Pons (tissue), 1 donor: ENCODE measurements at places on chromosomes 1 and 21.

GRCh38 chr1:181326348-181326747 is 157.0 kb upstream of the CACNA1E start:
- no peak for DNase-seq

DNA sequence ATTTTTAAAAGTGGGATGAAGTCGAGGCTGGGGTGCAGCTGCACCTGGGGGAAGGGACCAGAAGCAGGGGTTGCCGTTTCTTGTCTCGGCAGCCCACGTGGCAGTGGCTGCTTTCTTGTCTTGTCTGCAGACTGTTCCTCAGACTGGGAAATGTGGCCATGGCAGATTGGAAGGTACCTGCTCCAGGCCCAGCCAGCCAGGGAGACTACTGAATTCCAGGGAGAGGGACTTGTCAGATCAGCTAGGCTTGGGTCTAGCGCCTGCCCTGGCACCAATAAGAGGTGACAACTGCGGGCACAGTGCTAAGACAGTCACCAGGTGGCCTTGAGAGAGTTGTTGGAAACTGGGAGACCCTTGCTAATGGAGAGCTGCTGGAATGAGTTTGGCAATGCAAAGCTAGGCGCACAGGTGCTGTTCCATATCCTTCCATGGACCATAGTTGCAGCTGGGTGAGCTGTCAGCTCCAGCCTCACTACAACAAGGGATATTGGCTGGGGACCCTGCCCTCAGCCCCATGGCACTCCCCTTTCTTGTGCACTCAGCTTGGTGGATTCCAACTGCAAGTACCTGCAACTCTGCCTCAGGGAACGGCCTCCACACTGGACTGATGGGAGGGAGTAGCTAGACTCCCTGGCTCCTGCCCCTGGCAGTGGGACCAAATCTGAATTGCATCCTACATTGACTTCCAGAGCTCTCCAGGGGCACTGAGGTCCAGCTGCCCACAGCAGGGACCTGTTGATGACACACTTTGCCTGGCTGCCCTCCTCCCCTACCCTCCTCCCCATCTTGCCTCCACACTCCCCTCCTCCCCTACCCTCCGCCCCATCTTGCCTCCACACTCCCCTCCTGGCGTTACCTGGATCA is 9.9 kb upstream of the IL22RA1 start:
- DNase-seq, result no peak

GRCh38 chr1:164054331-164054730 is 504.7 kb upstream of the PBX1 start:
- peak; percentile 12 for DNase-seq

DNA sequence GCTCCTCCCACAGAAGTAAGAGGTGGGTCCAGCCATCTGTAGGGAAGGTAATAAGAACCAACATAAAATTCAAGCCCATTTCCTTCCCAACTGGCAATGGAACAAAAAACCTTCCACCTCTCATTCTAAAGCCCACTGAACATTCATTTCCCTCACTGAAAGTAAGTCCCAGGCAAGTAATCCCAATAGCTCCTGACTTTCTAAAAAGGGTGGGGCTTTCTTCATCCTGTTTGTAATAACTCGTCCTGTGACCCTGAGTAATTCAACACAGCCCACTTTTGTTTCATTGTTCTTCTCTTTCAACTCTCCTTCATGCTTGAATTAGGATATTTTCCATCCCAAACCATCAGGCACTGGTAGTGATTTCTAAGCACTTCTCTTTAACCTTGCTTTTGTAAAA is 74.9 kb downstream of the DAB1 start:
- DNase-seq, result no peak

DNA sequence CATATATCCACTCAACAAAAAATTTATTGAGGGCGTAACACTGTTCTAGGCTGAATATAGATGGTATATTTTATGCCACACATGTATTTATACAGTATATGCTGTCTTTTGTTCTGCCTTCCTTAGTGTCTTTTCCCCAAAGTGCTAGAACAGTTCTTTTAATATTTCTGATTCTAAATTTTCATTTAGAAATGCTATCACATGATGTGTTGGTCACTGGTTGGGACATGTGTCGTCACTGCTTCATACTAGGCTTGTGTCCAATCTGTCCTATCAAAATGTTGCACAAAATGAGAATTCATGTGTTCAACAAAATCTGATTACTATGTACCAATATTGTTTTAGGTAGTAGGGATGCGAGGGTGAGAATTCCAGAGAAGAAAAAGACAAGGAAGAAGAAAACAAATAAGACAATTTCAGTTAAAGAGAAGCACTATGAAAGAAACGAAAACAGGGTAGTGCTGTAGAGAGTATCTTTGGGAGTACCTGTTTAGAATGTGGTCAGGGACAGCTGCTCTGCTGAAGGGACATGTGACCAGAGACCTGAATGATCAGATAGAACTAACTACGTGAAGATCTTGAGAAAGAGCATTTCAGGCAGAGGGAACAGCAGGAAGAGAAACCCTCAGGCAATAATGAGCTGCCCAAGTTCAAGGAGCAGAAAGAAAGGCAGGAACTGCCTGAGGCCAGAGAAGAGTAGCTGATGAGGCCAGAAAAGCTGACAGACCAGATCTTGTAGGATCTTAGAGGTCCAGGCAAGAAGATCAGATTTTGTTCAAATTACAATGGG is 1.3 kb downstream of the KMO start:
- DNase-seq, result peak; percentile 11

GRCh38 chr1:2928366-2929325 is 92.6 kb upstream of the ACTRT2 start:
- no peak for DNase-seq

- no peak for DNase-seq
These were observed 21.9 kb upstream of the ERO1B start for GRCh38 chr1:236303675-236304074.

- peak; percentile 82 for DNase-seq
These were observed 47.0 kb downstream of the CYP2J2 start for GRCh38 chr1:59879574-59879973.

DNA sequence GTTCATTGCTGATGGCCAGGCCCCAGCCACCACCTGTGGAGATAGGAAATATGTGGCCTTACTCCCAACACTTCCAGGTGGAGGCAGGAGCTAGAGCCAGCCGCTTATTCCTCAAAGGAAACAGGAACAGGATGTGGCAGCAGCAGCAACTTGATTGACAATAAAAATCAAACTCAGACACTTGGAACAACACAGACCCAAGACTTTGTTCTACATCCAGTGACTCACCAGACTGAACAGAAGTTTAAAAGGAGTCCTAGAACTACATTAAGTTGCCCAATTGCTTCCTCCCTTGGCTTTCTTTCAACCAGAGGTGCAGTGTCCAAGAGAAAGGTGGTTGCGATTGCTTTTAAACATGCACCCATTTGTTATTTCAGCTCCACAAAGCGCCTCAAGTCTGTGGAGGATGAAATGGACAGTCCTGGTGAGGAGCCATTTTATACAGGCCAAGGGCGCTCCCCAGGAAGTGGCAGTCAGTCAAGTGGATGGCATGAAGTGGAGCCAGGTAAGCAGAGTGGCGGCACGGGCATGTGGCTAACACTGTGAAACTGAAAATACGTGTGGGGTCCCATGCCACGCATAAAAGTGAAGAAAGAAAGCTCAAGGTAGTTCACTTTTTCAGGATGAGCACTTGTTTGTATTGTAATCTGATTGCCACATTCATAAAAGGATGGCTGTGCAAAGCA is 276.6 kb downstream of the NFIA start:
- no peak for DNase-seq

GRCh38 chr1:164867590-164867989 is 308.6 kb downstream of the PBX1 start:
- no peak for DNase-seq

DNA sequence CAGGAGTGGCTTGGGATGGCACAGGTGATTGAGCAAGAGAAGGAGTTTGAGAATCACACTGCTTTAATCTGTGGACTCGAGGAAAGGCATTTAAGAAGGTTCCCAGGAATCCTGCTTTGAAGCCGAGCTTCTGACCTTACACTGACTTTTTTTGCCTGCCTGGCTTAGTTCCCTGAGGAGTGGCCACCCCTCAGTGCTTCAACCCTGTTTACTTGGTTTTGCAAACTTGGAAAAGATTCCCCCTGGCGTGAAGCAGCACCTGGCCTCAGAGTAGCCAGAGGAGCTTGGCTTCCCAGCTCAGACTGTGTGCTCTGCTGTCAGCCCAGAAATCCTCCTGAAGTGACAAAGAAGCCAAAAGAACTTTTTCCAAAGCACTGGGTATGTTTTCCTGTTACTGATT is 48.5 kb upstream of the LDLRAP1 start:
- DNase-seq, result no peak

DNA sequence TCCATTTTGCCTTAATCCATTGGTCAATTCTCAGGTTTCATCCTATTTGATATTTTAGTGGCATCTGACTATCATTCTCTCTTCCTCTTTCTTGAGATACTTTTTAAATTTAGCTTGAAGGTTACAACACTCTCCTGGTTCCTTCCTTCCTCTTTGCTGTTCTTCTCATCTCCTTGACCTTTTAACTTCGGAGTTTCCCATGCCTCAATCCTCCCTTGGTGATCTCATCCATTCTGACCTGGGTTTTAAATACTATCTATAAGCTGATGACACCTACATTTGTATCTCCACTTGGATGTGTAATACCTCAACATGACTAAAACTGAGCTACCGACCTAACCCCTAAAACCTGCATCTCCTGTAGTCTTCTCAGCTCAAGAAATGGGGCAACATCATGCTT is 4.8 kb upstream of the ZNF687 start:
- DNase-seq, result peak; percentile 56

GRCh38 chr1:25063591-25064416 is 133.7 kb upstream of the RUNX3 start:
- no peak for DNase-seq

DNA sequence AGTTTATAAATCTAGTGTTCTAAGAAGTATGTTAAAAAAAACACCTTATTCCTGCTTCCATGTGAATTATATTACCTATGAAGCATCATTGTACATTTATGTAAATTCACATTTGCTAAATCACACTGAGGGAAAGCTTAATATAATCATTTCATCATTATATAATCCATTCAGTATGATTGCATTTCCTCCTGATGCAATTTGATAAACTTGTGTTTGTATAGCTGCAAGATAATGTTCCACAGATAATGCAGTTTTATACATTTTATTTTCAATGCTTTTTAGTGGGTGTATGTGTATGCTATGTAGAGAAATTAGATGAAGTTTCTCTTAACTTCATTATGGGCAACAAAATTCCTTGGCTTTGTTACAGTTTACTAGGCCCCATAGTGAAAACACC is 79.6 kb downstream of the HS2ST1 start:
- DNase-seq, result no peak

- DNase-seq, result no peak
These were observed 796 bp upstream of the TDRKH start for GRCh38 chr1:151790940-151791651.

DNA sequence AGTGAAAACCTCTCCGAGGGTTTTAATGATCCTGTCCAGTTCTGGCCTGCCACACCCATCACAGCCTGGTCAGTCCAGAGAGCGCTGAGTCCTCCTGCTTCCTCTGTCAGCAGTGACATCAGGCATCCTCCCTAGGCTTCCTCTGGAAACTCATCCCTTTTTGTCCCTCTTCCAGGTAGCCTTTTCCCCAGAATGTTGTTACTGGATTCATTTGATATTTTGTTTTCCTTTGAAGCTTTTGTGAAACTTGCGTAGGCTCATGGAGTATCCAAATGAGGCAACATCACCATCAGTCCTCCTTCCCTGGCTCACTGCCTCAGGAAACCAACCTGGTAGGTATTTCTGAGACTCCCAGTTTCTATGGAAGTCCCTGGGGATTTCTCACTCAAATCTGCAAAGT is 27.0 kb upstream of the IGSF3 start:
- DNase-seq, result no peak

DNA sequence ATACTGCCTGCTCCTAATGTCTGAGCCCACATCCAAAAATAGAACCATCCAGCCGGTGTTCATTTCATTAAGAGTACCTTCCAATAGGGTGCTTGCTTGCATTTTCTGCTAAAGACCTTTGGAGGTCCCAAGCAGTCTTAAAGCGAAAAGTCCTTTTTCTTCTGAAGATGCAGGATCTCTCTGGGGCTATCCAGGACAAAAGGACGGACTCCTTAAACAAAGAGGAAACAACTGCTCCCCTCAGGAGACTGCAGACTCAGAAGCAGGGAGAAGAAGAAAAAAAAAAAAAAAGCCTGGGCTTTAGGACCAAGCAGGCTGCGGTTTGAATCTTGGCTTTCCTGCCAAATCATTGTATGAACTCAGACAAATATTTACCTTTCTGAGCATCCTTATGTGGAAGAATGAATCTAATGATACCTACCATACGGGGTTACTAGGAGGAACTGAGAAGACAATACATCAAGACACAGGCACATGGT is 204.0 kb downstream of the PLPP3 start:
- no peak for DNase-seq

DNA sequence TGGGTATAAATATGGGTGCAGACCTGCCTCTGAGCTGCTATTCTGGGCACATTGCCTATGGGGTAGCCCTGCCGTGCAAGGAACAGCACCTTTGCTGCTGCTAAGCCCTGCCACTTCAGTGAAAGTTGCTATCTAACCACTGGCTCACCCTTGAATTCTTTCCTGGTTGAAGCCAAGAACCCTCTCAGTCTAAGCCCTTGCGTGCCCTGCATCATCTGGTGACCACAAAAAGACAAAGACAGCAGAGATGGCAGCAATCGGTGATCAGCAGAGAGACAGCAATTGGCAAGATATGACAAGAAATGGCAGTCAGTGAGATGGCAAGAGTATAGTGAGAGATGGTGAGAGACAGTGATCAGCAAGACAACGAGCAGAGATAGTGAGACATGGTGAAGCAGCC is 418.3 kb downstream of the MATN1 start:
- no peak for DNase-seq

- no peak for DNase-seq
These were observed 2.1 kb downstream of the KIF26B start for GRCh38 chr1:245156736-245157505.

DNA sequence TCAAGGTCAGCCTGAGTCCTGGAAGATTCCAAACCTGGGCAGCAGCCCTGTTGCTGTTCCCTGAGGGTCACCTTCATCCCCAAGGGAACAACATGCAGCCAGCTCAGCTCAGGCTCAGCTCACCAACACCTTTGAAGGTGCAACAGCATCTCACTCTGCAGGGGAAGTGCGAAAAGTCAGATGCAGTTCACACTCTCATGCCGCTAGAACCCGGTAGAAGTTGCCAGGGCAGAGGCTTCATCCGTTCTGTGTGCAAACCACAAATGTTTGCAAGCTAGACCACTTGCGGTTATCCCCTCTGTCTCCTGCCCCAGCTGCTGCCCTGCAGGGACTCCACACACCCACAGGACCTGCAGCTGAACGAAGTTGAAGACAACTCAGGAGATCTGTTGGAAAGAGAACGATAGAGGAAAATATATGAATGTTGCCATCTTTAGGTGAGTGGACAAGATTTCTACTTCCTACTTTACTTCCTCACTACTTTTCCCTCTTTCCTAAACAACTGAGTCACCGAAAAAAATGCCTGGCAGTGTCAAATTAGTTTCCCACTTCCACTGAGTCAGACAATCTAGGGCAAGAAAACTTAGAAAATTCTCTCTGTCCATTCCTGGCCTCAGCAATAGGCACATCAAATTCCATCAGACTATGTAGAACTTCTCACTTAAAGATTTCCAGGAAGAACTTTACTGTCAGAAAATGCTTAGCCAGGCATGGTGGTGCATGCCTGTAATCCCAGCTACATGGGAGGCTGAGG is 1.8 kb upstream of the FCRL6 start:
- DNase-seq, result no peak
